ENCODE measurements at places on chromosomes 2 and 18.

DNA sequence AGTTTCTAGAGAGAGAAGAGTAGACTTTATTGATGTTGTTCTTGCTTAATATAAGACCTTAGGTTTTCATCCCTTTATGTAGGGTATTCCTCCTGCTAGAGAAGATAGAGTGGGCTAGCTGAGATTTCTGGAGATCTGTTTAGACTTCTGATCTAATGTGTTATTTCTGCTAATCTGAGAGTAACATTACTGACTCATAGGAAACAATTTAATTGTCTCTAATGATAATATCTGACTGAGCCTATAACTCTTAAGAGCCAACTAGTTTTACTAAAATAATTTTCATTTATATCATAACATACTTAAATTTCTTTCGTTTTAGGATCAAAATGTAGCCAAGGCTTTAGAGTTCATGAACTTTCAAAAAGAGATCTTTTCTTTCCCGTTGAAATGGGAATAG, 618.7 kb upstream of the ZEB2 start:
- DNase-seq, result no peak

GRCh38 chr2:17540093-17540812, at the start of gene VSNL1:
Gene VSNL1 (plus strand): TSS chr2:17540696. CDS start chr2:17592075, 51,379 bp downstream.
- DNase-seq, result no peak

GRCh38 chr2:195533771-195534642, 123.0 kb upstream of the SLC39A10 start:
- DNase-seq, result peak; percentile 79

DNA sequence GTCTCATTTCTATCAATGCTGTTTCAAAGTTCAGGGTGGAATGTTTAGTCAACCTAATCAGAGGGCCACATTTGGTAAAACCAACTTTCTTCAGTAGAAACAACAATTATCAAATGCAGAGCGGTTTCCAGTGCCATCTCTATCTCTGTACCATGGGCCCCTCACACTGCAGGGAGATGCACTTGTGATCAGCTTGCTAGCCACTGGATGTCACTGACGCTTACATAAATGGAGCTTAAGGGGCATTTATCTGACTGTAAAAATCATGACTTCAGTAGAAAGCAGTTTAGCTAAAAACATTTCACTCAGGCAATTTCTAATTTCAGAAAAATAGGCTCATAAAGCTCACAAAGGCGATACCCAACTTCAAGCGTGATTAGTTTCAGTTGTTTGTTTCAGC, 678.0 kb downstream of the ZEB2 start:
- DNase-seq, result no peak

GRCh38 chr2:164960159-164960558, 4.8 kb upstream of the SLC38A11 start:
- no peak for DNase-seq

DNA sequence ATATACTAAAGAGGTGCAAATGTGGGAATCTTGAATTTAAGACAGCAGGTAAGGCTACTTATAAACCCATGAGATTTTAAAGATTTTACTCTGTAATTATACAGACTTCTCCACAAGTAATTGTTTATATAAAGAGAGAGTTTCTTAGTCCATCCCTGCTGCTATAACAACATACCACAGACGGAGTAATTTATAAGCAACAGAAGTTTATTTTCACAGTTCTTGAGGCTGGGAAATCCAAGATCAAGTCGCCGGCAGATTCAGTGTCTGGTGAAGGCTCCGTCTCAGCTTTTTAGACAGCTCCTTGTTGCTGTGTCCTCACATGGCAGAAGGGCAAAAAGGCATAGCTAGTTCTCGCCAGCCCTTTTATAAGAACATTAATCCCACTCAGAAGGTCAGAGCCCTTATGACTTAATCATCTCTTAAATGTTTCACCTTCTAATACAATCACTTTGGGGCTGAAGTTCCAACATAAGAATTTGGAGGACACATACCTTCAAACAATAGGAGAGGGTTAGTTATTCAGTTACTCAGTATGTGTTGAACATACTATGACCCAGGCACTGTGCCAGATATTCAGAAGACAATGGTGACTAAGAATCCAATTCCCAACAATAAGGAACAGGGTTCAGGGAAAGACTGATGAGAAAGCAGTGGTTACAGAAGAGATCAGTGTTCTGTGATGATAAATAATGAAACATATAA, 466.0 kb downstream of the RIT2 start:
- DNase-seq, result no peak

- DNase-seq, result no peak
Measured at GRCh38 chr2:223915071-223915470, 30.1 kb downstream of the WDFY1 start.

- DNase-seq, result no peak
Measured at GRCh38 chr2:41913311-41913710, 134.5 kb upstream of the PKDCC start.

DNA sequence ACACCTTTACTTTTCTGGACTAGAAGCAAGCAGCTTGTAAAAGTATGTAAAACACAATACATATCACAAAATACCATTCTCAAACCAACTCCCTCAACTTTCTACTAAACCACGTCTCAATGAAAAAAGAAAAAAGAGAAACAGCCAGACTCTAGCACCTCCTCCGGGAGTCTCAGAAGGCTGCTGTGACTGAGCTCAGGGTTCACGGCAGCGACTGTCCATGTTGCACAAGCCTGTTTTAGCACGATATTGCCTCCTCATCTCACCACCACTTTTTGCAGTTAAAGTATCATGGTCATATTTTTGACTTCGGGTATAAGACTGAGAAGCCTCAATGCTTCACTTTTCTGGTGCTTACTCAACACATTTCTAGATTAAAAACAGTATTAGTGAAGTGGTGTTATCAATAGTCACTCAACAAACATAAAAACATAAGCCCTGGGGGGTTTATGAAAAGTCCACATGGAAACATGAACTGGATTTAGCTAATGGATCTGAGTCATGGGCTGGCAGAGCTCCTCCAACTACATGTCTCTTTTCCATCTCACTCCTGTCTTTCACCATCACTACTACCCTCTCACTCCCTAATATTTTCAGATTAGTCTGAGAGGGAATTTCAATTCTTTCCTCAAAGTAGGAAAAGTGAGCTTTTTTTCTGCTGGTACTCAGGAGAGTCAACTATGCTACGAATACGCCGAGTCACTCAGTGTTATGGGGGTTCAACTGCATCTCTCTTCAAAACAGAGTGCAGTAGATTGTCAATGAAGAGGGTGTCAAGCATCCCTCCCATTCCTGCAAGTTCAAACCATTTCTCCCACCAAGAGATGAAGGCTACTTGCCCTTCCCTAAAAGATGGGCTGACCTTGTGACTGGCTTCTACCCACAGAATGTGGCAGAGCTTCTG, 113.7 kb downstream of the OSR1 start:
- no peak for DNase-seq

GRCh38 chr2:230879271-230879882, 14.6 kb downstream of the ITM2C start:
- DNase-seq, result no peak

DNA sequence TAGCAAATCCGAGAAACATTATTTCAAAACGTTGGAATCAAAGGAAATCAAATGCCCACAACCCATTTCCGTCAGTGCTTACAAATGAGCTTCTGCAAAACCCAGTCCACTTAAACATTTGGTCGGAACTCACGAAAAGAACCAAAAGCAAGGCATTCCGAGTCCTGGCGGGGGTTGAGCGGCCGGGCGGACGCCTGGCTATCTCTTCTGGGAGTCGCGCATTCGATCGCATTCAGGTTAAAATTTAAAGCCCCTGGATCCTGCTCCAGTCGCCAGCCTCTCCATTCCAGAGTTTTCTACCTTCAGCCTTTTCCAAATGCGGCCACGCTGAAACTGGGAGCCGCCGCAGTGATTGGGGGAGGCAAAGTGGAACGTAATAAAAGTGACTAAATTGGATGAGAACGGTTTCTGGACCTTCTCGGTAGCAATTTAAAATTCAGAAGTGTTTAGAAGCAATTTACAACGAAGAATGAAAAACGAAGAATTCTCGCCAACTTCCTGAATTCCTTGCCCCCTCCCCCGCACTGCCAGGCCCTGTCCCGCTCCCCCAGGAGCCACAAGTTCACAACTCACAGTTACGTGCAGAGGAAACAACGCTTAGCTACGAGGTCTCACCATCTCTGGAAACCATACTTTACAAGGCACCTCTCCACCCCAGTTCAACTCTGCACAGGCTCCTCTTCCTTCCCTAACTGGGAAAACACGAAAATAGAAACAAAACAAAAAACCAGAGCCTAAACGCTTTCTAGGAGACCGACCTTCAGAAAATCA, 1.7 kb upstream of the GATA6 start:
- DNase-seq, result no peak

- no peak for DNase-seq
Measured at GRCh38 chr2:78811955-78812610, 213.4 kb upstream of the REG3G start.

GRCh38 chr18:12017081-12017480, 35.8 kb downstream of the IMPA2 start:
- DNase-seq, result no peak

GRCh38 chr2:163752267-163752666, 16.5 kb upstream of the FIGN start:
- no peak for DNase-seq

GRCh38 chr18:64566456-64566855, 417.6 kb upstream of the LINC00305 start:
- DNase-seq, result no peak

DNA sequence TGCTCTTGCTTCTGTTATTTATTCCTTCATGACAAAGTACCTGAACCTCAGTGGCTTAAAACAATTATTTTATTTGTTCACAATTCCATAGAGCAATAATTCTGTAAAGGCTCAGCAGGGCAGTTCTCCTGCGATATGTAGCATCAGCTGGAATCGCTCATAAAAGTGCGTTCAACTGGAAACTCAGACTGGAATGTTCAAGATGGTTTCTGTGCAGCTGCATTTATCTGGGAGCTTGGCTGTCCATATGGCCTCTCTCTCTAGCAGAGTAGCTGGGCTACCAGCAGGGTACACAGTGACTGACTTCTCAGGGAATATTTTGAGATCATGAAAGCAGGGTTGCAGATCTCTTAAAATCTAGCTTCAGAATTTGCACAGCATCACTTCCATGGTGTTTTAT, 13.5 kb downstream of the CCDC121 start:
- DNase-seq, result no peak

DNA sequence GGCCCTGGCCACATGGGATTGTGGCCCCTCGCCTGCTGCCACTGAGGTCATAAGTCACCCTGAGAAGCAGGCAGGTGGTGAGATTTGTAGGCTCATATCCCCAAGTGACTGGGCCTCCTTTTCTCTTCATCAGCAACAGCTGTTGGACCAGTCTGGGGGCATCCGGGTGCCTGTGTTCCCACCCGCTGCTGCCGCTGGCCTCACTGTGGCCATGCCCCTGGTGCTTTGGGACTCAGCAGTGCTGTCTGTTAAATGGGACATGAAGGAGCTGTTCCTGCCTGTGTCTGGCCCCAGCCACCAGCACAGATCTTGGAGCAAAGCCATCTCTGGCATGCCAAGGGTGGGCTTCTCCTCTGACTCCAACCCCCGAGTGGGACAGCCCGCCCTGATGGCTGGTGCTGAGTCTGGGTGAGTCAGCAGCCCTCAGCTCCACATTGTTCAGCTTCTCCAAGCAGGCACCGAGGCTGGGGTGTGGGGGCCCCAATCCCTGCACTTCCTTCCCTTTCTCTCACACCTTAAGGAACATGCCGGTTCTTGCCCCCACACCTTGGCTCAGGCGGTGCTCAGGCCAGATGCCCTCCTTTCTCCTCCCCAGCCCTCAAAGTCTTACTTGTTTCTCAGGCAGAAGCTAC, 207.9 kb downstream of the GLI2 start:
- no peak for DNase-seq

DNA sequence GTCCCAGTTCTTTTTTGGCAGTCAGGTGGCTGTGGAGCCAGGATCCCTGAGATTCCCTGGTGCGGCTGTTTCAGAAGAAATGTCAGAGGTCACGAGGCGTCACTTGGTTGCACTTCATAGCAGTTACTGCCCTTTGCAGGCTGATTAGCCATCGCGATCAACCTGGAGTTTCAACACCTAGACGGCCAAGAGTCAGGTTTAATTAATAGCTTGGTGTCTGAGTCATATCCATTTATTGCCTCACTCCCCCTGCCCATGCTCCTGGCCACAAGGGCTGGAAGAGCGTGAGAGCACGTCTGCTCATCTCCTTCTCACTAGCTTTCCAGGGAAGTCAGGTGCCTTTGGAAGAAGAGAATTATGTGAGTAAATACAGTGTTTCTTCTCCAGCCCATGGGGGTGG, 552.3 kb downstream of the TSN start:
- no peak for DNase-seq

- DNase-seq, result no peak
Measured at GRCh38 chr18:26017929-26018328, 72.5 kb downstream of the SS18 start.

GRCh38 chr2:86603905-86604304, 19.8 kb downstream of the RNF103 start:
- DNase-seq, result no peak

- DNase-seq, result no peak
Measured at GRCh38 chr2:216949700-216950413, 90.0 kb upstream of the TNP1 start.

- DNase-seq, result no peak
Measured at GRCh38 chr2:231521443-231521842, 8.8 kb downstream of the NMUR1 start.

DNA sequence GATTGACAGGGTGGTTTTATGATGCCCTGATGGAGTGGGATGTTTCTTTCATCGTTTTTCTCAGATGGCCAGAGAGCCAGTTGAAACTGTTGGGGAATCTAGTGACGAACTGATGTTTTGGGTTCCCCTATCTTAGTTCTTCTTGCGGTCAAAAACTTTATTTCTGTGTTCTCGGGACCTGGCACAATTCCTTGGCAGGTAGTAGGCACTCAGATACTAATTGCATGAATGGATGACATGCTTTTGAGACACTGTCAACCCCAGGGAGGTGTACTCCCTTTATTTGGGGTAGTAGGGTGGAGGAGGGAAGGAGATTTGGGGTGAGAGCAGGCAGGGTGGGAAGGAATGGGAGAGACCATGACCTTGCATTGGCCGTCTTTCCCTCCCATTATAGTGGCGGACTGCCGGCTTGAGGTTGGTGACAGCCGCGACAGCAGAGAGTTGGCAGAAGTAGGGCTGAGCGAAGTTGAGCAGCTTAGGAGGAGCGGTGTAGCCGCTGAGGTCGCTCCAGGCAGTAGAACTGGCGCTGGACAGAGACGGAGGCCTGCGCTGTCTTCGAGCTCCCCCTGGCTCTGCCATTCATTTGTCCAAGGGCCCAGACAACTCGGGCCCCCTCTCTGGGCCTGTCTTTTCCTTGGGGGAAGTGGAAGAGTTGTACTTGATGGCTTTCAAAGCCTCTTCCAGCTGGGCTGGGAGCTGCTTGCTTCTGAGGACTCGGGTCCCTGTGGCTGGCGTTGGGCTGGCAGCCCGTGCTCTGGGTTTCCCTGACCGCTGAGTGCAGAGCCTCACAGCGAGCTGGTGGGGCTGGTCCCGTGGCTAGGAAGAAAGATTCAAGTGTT, 2.6 kb downstream of the TET3 start:
- no peak for DNase-seq

- DNase-seq, result no peak
Measured at GRCh38 chr2:96124406-96125265, 8.3 kb upstream of the ADRA2B start.

All from stimulated activated CD8-positive, alpha-beta memory T cell treated with anti-CD3 and anti-CD28 coated beads, Interleukin-4, amount 100 ng/mL, for 48 hours (primary cell).